ENCODE measurements at places on chromosomes 13 and 19.

- DNase-seq = no peak
Measured at GRCh38 chr13:102212729-102213128, 189.1 kb downstream of the FGF14 start.

GRCh38 chr19:34317311-34317927, 47.6 kb upstream of the GPI start:
- no peak for DNase-seq

DNA sequence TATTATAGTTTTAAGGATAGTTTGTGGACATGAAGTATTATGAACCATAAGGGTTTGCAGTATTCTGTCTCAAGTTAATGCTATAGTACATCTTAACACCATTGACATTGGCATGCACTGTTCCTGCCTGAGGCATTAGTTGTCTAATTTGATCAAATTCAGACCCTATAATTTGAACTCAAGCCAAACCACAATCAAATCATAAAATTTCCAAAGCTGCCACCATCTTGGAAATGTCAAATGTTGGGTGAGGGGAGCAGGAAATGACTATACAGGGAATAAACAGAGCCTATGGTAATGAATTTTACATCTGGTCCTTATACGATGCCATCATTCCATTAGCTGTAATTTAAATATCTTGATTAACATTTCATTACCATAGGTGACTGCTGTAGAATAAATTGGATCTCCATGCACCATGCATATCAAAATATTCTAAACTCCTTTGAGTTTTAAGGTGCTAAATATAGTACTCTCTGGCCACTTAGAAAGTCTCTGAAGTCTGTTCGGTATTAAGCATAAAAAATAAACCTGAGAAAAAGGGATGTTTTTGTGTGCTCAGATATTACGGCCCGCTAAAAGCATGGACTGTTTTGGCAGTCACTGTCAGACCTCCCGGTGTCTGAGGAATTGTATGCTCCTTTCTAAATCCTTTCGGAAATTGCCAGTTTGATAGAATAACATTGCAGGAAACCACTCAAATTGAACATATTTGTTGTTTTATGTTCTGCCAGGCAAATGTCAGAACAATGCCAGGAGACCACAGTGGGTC, 257.7 kb downstream of the SPRY2 start:
- no peak for DNase-seq

GRCh38 chr13:78121001-78121400, 202.4 kb upstream of the EDNRB start:
- no peak for DNase-seq

GRCh38 chr13:95246292-95247082, 54.8 kb downstream of the ABCC4 start:
- DNase-seq = no peak

Measured in stimulated activated CD4-positive, alpha-beta T cell treated with anti-CD3 and anti-CD28 coated beads, Interleukin-1b, Interleukin-23, amount 100 ng/mL, for 1 hour (primary cell).